ENCODE measurements at places on chromosomes 11 and 22.
A peak's percentile ranks its signal among the peaks of the same experiment; 100 is the strongest.

DNA sequence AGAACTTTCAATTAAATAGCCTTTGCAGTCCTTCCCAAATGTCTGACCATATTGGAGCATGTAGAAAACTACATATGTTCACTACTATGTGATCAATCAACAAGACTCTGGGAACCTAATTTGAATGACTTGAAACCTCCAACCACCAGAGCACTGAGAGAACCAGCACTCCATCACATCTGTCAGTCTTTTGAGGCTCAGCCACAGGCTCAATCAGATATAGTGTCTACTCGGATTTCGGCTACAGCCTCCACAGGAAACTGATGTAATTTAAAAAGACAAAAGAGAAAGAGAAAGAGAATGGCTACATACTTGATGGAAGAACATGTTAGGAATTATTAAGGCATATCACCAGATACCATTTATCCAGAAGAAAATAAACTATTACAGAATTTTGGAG, 859.0 kb downstream of the FAM181B start:
- peak; percentile 1 for DNase-seq

DNA sequence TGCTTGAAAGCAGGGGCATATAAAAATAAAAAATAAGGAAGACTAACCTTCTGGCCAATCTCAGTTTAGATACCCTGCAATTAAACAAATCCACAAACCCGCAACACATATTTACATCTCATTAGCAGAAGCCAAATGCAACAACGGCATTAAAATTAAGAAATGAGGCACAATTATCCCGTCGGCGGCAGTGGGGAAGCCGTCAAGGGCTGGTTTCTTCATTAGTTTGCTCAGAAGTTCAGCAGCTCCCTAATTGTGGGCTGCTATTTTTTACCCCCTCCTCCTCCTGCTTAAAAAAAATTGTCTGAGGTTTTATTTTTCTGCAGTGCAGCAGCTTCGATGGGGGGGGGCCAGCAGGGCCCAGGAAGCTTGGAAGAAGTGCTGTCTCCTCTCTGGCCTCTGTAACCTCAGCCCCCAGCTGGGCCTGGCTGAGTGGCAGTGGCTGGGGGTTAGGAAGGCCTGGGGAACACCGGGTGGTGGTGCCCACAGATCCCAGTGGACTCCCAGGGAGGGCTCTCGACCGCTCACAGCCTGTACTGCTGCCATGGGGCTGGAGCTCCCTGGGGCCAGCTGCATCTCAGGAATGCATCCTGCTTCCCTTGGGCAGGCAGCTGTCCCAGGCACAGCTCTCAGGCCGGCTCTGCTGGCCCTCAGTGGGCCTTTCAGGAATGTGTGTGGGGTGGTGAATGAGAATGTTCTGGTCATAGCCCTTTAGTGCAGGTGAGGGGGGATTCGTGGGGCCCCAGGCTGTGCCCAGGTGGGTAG, 148.7 kb upstream of the B3GAT1 start:
- no peak for DNase-seq

DNA sequence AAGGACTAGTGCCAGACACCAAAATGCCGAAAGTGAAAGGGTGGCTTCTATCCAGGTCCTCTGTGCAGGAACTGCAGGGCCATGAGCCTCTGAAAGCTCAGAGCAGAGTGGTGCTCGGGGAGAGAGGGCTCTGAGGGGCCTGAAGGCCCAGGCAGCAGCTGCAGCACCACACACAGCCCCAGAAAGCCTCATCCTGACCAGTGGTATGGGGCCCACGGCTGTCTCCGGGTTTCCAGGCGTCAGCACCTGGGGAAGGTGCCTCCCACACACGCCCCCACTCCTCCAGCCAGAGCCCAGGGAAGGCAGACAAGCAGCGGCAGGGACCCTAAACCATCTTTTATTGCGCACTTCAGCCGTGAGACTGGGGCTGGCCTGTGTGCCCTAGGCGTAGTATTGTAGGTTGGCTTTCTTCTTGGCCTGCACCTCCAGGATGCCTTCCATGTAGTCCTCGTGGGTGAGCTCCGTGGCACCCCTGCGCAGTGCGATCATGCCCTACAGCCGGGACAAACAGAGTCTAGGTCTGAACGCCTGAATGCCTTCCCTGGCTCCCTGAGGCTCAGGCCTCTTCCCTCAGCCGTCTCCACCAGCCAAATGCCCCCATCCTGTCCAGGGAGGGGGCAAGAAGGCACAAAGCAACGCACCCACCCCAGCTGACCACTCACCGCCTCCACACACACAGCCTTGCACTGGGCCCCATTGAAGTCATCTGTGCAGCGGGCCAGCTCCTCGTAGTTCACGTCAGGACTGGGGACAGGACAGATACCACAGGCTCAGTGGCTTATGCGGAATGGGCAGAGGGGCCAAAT, 7.6 kb downstream of the PSMC3 start:
- no peak for DNase-seq

DNA sequence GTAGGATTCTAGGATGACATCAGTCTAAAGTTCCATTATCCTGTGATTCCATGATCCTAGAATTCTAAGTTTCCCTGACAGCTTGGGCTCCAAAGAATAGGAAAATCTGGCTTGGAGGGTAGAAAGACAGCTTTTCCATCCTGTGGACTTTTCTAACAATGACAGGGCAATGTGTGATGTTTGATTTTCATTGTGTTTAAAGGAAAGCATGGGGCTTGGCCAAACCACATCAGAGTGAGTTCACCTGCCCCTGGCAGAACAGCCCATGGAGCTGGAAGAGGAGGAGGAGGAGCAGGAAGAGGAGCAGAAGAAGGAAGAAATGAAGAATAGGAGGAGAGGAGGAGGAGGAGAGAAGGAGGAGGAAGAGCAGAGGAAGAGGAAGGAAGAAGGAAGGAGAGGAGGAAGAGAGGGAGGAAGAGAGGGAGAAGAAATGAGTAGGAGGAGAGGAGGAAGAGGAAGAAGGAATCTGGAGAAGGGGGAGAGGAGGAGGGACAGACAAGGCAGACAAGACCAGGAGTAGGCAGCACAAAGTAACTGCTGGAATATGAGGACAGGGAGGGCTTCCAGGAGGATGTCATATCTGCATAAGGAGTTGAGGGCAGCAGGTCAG, 53.1 kb upstream of the WNT11 start:
- no peak for DNase-seq

DNA sequence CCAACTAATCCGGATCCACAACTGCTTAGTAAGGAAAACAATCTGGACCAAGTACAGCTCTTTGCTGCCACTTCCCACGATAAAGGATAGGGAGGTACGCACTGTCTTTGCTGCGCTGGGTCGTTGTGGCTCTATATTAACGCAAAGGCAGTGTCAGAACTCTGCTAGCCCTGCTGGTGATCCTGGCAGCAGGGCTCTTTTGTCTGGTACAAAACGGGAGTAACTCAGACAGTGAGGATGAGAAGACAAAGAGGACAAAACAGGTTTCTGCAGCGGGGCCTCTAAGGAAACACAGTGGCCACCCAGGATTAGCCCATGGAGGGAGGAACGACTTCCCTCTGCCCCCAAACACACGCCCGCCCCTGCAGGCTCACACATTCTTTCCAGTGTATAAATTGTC, 26.1 kb downstream of the GAL start:
- no peak for DNase-seq

- DNase-seq: no peak
These were observed 3.6 kb upstream of the WT1 start for GRCh38 chr11:32438866-32439489.

DNA sequence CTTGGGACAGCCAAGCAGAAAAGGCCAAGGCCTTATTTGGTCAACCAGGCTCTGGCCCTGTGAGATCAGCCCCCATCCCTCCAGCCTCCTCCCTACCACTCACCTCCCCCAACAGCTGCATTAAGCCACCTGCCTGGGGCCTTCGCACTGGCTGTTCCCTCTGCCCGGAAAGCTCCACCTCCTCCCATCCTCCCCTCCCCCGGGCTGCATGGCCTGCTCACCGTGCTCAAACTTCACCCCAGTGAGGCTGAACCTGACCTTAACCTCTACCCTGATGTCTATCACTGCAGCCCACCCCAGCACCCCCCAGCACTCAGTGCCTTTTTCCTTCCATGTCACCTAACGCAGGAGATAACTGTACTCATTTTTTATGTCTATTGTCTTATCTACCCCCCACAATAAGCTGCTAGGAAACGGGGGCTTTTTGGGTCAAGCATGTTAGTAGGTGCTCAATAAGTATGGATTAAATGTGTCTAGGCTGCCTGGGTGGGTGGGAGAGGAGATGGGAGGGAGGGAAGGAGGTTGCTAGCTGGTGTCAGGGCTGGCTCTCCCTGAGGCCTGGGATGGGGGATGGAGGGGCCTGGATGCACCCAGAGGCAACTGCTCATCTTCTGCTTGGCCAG, 912 bp downstream of the PTPRCAP start:
- DNase-seq: peak; percentile 33

DNA sequence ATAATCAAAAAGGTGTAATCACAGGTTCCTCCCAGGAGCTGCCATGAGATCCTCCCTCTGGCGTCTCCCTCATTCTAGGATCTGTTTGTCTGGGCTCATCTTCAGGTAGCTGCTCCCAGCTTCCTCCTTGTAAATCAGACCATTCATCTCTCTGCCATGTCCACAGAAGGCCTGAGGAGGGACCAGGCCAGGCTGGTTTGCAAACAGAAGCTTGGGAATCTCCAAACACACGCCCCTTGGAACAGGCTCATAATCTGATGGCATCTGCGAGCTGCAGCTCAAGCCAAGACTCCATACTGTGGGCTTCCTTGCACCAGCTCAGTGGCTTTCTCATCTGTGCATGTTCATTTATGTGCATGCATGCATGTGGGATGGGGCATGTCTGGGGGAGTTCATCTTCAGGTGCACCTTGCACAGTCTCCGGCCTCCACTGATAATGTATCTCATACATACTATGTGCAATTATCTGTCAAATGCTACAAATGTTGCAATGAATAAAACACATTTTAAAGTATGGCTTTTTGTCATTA, 134.9 kb downstream of the NXPE2 start:
- DNase-seq: no peak

- DNase-seq: no peak
These were observed 57.7 kb upstream of the ISX start for GRCh38 chr22:35008213-35008612.

GRCh38 chr11:68044898-68045351, 6.1 kb downstream of the TCIRG1 start:
- DNase-seq: no peak

GRCh38 chr22:46775850-46776826, 13.7 kb downstream of the TBC1D22A start:
- DNase-seq: no peak

DNA sequence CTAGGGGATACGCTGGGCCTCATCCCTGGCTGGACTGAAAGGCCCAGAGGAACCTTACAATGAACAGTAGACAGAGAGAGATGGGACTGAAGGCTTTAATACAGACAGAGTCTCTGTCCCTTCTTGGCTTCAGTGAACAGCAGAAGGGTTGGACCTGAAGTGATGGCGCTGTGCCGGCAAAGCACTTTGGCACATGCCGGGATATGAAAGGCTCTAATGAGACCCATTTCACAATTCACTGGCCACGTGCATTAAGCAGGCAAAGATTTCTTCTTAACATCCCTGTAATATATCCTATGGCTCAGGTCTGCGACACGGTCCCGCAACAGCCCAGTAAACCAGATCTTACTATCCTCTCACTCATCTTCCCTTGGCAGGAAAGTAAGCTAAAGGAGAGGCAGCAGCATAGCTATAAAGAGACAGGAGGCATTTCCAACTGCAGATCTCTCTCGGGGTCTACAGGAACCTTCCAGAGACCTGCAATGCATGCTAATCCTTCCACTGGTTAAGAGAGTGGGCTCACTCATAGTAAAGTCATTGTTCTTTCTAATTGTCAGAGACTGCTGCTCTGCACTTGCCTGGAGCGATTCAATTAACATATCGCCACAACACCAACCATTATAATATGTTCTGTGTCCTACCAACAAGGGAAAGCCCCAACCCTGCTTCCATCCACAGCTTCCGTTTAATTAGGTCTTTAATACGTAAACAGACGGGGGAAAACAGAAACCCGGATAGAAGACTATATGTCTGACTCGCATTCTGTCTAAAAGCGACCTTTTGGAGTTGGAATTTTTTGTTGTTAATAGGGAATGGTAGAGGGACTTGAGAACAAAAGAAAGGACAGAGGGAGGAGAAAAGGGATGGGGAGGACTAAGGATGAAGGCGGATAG, 1179.0 kb downstream of the LRRC4C start:
- peak; percentile 38 for DNase-seq

DNA sequence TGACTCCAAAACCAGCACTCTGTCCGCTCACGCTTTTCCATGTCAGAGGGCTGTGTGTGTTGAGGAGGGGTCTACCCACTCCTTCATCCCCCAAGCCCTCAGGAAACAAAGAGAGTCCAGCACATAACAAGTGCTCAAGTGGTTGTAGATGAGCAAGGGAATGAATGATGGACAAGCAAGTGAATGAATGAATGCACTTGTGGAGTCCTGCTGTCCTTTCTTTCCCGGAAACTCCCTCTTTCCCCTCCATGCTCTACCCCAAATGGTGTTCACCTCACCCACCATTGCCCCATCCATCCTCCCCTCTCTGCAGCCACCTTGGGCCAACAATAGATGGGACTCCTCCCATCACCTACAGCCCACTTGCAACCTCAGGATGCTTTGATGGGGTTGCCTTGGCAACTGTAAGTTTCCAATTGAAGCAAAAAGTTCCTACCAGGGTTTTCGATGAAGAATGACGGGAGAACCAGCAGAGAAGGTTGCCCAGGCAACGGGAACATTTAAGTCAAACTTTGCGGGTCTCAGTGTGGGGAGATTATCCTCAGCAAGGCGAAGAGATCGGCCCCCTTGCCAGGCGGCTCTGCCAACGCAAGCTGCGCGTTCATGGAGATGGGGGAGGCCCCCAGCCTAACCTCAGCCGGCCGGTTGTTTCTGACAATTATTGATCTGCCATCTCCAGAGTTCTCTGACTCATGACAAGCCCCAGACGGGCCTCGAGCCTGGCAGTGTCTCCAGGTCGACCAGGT, 51.1 kb downstream of the MCM5 start:
- DNase-seq: no peak

- no peak for DNase-seq
These were observed 34.6 kb downstream of the GGTLC2 start for GRCh38 chr22:22678970-22679369.

GRCh38 chr11:101061606-101062005, 68.0 kb downstream of the PGR start:
- no peak for DNase-seq

- peak; percentile 66 for DNase-seq
These were observed at the start of gene RAB38 for GRCh38 chr11:88174709-88175568. Gene RAB38, minus strand, starts transcription at chr11:88175443. Its CDS starts 59 bp downstream, at chr11:88175384.

DNA sequence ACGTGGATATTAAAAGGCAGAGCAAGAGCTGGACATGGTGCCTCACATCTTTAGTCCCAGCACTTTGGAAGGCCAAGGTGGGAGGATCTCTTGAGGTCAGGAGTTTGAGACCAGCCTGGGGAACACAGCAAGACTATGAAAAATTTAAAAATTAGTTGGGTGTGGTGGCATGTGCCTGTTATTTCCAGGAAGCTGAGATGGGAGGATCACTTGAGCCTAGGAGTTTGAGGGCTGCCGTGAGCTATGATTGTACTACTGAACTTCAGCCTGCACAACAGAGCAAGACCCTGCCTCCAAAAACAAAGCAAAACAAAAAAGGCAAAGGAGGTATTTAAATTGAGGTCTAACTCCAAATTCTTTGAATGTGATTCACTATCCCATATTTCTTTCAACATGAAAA, 23.5 kb downstream of the RDX start:
- no peak for DNase-seq

Data from hematopoietic multipotent progenitor cell (in vitro differentiated cells).